Mammary microvascular endothelial cell (primary cell): ENCODE measurements at places on chromosomes 7 and 10. TPM values are rescaled to one million over a fixed set of nuclear protein-coding genes. Genes with fewer than 3 reads are reported as not detected.

The CALCR gene
- not detected in 2 replicates for total RNA-seq

The UPK3B gene
- total RNA-seq = 1.1 TPM in 1 of 2 replicates, not detected in the other

The ASB10 gene
- not detected in 2 replicates for total RNA-seq

The NACAD gene
- total RNA-seq = 0.73 and 1.3 TPM in 2 replicates

The MUC3A gene
- not detected in 2 replicates for total RNA-seq

The PKD2L1 gene
- total RNA-seq = not detected in 2 replicates

The SHTN1 gene
- 2.1 and 2.4 TPM in 2 replicates for total RNA-seq

The NYAP1 gene
- 2.1 and 2.9 TPM in 2 replicates for total RNA-seq

The CPVL gene
- 2.0 and 2.6 TPM in 2 replicates for total RNA-seq

The ARMC10 gene
- total RNA-seq = 25.2 and 27.2 TPM in 2 replicates

The MINDY4 gene
- total RNA-seq = 3.9 and 5.6 TPM in 2 replicates

The SYPL1 gene
- 57.7 and 59.5 TPM in 2 replicates for total RNA-seq
